ENCODE measurements at places on chromosomes 16 and 17.

GRCh38 chr16:58054289-58054688, 28.7 kb downstream of the MMP15 start:
- DNase-seq = no peak

DNA sequence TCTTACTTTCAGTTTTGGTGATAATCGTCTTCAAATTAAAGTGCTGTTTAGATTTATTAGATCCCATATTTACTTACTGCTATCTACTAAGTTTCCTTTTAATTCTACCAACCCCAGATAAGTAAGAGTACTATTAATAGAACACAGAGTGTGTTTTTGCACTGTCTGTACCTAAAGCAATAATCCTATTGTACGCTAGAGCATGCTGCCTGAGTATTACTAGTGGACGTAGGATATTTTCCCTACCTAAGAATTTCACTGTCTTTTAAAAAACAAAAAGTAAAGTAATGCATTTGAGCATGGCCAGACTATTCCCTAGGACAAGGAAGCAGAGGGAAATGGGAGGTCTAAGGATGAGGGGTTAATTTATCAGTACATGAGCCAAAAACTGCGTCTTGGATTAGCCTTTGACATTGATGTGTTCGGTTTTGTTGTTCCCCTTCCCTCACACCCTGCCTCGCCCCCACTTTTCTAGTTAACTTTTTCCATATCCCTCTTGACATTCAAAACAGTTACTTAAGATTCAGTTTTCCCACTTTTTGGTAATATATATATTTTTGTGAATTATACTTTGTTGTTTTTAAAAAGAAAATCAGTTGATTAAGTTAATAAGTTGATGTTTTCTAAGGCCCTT, 56.8 kb downstream of the HLF start:
- DNase-seq = no peak

- no peak for DNase-seq
Observed at GRCh38 chr17:48644910-48645557, 18.9 kb upstream of the HOXB9 start.

- DNase-seq = no peak
Observed at GRCh38 chr17:76872221-76872873, 4.1 kb downstream of the MGAT5B start.

DNA sequence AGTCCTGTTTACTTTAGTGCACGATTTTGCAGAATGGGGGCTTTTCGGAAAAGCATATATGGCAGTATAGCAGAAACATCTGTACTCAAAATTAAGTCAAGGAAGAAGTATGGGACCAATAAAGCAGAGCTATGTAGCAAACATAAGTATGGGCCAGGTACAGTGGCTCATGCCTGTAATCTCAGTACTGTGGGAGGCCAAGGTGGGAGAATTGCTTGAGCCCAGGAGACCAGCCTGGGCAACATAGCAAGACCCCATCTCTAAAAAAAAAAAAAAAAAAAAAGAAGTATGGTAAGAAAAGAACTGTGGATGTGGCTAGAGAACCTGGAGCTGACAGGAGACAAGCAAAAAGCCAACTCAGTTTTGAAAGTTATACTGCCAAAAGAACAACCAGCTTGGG, 36.1 kb downstream of the ZNF652 start:
- no peak for DNase-seq

GRCh38 chr17:55413825-55414489, 7.7 kb downstream of the MMD start:
- no peak for DNase-seq

- no peak for DNase-seq
Observed at GRCh38 chr17:74197801-74198200, 5.7 kb upstream of the RPL38 start.

GRCh38 chr17:57294101-57294500, 37.8 kb downstream of the MSI2 start:
- DNase-seq = peak; percentile 44

All from BE2C (cell line).